ENCODE measurements at places on chromosomes 3 and 15.

DNA sequence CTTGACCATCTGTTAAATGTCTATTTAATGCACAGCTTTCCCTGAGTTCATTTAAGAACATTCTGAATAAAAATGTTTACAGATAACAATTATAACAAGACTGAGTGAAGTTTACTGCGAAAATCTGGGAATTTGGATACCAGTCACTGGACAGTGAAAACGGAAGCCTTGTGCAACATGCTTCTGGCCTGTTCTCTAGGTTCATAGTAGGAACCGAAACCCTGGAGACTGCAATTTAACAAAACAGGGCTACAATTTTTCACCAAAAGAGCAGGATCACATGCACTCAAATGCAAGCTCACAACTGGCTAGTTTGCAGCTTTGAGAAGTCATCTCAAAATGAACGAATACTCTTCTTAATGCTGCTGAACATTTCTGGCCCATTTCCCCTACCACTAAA, 435.9 kb downstream of the NR2F2 start:
- no peak for DNase-seq

DNA sequence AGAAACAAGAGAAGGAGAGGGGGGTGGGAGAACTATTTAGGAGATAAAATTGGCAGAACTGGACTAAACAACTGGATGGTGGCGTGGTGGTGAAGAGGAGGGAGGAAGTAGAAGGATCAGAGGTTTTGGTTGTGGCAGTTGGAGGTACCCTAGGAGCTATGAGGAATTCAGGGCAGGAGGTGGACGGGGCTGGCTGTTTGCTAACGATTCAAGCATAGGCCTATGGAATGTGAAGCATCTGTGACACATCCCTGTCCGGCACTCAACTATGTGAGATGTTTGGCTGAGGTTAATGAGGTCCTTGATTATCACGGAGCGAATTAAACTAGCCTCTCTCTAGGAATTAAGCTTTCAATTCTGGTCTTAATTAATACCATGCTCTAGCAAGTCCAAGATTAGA, 13.5 kb downstream of the TARS3 start:
- no peak for DNase-seq

GRCh38 chr3:77563012-77563411, 523.1 kb downstream of the ROBO2 start:
- no peak for DNase-seq

GRCh38 chr3:143302638-143303171, 183.1 kb downstream of the CHST2 start:
- no peak for DNase-seq

GRCh38 chr3:172905451-172905850, 154.9 kb downstream of the ECT2 start:
- no peak for DNase-seq

- DNase-seq: no peak
Observed at GRCh38 chr3:42843713-42844411, 31.8 kb downstream of the CYP8B1 start.

DNA sequence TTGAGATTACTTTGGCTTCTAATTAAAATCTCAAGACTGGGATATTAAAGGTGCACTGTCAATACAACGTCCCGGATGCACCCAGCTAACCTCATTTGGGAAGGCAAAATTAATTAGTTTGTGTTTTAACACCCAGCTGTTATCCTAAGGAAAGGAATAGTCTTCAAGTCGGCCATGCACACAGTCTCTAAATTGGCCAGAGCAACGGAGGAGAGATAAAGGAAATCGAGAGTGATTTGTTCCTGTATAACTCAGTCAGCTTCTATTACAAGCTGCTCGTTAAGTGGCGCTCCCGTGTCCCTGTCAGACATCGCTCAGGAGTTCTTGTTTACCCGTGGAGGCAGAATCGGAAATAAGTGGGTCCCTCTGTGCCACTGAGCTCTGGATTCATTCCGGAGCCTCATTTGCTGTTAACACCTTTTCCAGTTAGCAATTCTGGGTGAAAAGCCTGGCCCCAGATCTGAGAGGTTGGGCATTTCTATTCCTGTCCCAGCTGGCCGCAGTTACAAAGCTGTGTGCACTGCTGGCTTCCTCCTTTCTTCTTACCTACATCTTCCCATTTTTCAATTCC, 63.9 kb downstream of the ST8SIA2 start:
- no peak for DNase-seq

- no peak for DNase-seq
Observed at GRCh38 chr3:172630316-172630715, 80.6 kb downstream of the NCEH1 start.

GRCh38 chr15:48935236-48935635, 28.5 kb downstream of the SHC4 start:
- DNase-seq: no peak

GRCh38 chr15:65795663-65796216, 3.6 kb upstream of the DENND4A start:
- no peak for DNase-seq

GRCh38 chr3:31305340-31305739, 227.4 kb upstream of the STT3B start:
- DNase-seq: no peak

- DNase-seq: peak; percentile 86
Observed at GRCh38 chr15:83559310-83559966, 94.5 kb upstream of the ADAMTSL3 start.

DNA sequence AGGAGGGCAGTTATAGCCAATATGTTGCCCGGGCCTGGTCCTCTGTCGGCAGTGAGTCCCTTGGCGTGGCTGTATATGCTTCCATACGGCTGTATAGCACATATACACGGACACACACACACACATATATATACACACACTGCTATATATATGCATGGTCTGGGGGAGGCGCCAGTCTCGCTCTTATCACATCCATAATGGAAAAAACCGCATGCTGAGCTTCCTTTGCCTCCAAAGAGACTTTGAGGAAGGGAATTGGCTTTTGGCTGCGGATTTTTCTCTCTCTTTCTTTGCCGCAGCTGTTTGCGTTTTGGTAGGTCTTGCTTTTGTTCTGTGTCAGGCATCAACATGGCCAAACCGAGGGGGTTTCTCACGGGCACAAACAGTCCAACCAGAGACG, 11.3 kb upstream of the TMEM115 start:
- no peak for DNase-seq

DNA sequence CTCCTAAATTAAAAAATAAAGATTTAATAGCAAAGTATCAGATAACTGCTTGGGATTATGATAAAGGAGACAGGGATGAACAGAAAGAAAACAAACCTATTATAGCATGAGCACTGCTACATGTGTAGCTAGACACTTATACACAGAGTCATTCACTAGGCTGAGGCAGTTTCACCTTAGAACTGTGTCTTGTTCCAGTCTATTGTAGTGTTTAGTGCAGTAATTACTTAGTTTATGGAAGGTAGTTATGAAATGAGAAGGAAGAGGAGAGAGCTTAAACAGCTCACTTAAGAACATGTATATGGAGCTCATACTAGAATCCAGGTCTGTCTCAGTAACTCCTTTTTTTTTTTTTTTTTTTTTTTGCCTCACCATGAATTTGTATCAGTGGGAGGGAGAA, 441.4 kb downstream of the PDCD6IP start:
- DNase-seq: no peak

- no peak for DNase-seq
Observed at GRCh38 chr3:120200493-120201235, 84.4 kb downstream of the GPR156 start.

GRCh38 chr15:80727196-80727595, 32.1 kb downstream of the ABHD17C start:
- no peak for DNase-seq

DNA sequence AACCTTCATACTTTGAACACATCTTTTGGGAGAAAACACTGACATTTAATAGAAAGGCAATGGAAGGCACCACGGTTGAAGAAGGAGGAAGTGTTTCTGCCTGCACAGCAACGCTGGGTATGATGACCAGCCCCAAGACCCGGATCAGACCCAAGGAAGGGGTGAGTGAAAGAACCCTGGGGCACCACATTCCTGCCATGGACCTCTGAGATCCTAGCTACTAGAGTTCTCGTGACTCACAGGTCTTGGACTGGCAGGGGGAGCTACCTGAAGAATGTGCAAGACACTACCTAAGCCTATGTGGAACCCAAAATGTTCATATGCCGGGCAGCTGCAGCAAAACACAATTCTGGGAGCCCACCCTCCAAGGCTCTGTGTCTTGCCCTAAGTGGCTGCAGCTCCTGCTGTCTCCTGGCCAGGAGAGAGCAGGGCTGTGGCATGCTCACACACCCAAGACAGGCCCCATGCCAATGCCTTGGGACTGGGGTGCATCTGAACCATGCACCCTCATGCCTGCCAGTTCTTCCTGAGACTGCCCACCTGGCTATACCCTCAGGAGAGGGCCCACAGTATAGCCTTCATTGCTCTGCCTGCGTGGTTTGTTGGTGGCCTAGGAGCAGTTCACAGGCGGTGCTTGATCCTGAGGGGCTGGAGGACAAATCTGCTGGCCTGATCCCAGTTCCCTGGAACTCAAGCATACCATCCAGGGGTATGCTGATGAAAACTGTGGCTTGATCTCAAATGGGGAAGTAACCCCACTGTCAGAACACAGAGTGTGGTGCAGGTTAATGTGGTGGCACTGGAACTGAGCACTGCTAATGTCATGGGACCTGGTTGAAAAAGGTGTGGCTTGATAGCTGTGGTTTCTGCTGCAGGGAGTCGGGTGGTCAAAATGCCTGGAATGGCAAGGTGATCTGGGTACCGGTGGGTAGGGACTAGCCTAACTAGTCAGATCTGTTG, 353.3 kb upstream of the ARHGEF26 start:
- no peak for DNase-seq

- peak; percentile 45 for DNase-seq
Observed at GRCh38 chr3:78659386-78659987, 1108.3 kb downstream of the ROBO1 start.

DNA sequence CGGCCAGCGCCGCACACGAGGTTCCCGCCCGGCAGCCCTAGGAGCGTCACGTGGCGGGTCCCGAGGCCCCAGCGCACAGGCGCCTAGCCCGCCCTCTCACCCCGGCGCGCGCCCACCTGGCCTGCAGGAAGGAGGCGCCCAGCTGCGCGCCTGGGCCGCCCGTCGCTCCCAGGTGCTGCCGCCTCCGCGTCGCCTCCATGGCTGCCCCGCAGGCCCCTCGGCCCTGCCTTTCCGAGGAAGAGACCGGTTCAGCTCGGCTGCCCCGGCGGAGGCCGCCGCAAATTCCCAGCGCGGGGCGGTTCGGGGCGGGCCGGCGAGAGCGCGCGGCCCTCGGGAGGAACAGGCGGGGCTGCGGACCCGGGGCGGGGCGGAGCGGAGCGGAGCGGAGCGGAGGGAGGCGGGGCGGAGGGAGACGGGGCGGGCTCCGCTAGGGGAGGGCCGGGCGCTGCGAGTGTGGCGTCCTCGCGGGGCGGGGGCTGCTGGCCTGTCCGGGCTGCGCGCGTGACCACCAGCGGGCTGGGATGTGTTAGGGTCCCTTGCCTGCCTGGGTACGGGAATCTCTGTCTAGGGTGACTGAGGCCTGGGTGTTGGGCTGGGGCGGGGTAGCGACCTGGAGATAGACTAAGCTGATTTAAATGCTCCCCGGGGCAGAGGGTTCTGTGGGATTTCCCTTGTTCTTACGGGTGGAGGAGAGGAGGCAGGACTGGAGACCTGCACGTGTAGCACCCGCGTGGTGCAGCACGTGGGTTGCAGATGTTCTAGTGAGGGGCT, at the start of gene CLN6:
CLN6 (minus strand) TSS at position 343 of the 771 bp plus-strand sequence; CDS start at position 199, 144 bp downstream.
- peak; percentile 83 for DNase-seq

GRCh38 chr3:128998561-128998960, 2.5 kb upstream of the EFCC1 start:
- no peak for DNase-seq

GRCh38 chr3:49717959-49718857, 1.3 kb downstream of the AMIGO3 start:
- DNase-seq: no peak

DNA sequence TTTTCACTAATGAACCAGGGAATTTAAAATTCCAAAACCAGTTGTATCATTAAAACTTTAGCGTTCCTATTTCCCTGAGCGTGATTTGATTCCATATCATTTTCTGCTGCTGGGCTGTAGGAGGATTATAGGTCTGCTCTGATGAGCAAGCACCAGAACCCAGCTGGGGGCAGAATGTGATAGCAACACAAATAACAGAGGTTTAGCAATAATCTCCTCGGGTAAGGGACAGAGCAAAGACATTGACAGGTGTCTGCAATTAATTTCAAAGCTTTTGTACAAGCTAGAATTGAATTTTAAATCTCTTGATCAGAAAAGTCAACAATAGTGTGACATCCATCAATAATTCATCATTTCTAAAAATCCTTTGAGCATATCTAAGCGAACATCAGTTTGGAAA, 163.4 kb upstream of the RAP2B start:
- no peak for DNase-seq

DNA sequence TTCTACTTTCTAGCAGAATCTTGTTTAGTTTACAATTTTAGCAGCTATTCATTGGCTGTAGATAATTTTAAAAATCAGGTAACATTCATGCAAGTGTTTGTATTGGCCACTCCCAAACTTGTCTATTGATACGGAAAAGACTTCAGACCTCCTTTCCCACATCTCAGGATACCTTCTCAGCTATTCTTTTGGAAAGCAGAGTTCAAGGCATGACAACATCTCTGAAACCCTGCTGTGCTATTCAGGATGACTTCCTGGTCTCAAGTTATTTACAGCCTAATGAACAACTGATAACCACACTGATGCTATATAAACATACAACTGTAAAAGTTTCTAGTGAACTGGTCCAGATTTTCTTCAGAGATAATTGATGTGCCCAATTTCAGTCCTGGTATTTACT, 55.8 kb downstream of the DZIP3 start:
- no peak for DNase-seq

GRCh38 chr3:157104521-157104920, 55.4 kb downstream of the CCNL1 start:
- DNase-seq: no peak
